Lower lobe of right lung (tissue), 2 donors: ENCODE measurements at places on chromosomes 7 and 10. TPM values are rescaled to one million over a fixed set of nuclear protein-coding genes. Genes with fewer than 3 reads are reported as not detected.

DNA sequence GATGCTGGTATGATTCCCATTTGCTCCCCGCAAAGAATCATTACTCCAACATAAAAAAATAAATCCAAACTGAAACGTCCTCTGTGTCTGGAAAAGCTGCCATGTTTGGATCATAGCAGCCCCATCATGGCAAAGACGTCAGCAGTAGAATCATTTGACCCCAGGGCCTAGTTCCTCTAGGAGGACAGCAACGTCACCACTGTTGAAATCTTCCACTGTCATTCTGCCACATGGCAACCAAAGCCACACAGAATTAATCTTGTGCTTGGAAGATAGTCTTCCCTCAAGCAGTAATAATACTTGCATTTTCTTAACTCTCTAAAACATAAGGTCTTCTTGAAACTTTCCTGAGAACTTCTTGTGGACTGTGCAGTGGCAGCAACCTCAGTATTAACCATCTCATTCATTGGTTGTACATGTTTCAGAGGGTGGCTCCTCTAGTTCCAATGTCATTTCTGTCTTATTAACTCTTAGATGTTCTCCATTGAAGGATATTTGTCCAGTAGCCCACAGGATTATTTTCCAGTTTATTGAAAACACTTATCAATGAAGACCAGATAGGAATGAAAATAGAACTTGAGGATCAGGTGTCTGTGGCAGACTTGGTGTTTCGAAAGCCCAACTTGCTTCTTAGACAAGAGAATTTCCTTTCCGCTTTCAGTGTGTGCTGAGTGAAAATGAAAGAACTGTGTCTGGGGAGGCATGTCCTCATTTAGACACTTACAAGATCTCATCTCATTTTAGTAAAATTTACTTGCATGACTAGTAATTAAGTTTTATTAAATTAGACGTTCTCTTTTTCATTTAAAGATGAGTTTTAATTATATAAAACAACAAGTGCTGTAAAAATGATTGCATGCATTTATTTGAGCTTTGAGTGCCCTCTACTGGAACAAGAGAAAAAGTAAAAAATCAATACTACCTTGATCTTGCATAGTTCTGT, 28.9 kb upstream of the INHBA start:
- no peak for DNase-seq

The LDB3 gene
- 2.2 TPM for total RNA-seq

The GDF2 gene
- not detected for total RNA-seq

The BTBD16 gene
- 0.62 TPM for total RNA-seq

The DRGX gene
- not detected for total RNA-seq

The CNOT4 gene
- 28.0 TPM for total RNA-seq

DNA sequence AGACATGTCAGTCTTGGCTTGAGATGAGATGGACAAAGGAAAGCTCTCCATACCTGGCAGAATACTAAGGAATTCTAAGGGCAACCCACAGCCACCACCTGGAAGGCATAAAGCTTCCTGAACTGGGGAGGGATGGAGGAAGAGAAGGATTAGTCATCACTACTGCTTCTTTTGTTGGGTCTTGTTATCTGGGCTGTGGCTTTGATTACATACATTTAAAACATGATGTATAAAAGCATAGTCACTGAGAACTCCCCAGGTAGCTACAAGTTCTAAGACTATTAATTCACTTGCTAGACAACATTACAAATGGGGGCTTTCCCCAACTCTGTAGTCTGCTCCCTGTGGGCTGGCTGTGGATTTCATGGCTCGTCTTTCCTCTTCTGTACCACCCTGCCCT, 58.2 kb downstream of the RBM33 start:
- no peak for DNase-seq

GRCh38 chr10:95475827-95476468, 85.2 kb downstream of the SORBS1 start:
- no peak for DNase-seq

GRCh38 chr10:85548034-85548433, 818.6 kb downstream of the GRID1 start:
- DNase-seq = no peak

The PLXDC2 gene
- 143 TPM for total RNA-seq

GRCh38 chr10:1354809-1355710, 298.9 kb downstream of the WDR37 start:
- no peak for DNase-seq

The HTR7 gene
- total RNA-seq = 0.32 TPM

GRCh38 chr7:156522801-156523200, 117.8 kb upstream of the RNF32 start:
- no peak for DNase-seq

DNA sequence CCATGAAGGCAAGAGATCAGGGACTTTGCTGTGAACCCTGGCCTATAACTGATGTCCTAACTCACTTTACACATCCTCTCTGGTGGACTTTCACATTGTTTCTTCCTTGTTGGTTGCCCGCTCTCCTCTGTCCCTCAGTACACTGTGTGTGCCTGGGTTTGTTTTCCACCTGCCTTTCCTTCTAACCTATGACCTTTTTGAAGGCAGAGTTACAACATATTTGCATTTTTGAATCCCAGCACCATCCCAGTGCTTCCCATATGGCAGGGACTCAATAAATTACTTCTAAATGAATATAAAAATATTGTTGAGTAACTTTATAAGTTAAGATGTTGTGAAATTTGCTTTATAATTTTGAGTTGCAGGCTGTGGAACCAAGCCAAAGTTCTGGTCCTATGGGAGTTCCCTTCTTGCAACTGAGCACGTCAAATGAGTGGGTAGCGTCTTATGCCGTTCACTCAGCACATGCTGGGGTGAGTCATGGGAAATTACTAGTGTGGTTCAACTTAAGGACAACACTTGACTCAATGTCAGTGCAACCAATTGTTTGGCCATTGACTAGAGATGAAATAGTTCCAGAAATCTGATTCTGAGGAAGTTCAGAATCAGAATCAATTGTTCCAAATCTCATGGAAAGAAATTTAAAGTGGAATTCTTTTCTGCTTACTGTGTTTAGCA, 250.9 kb downstream of the TWIST1 start:
- DNase-seq = no peak

- no peak for DNase-seq
Observed at GRCh38 chr10:95260397-95260881, 30.4 kb downstream of the PDLIM1 start.

- DNase-seq = no peak
Observed at GRCh38 chr7:133230591-133231194, 22.2 kb upstream of the EXOC4 start.

DNA sequence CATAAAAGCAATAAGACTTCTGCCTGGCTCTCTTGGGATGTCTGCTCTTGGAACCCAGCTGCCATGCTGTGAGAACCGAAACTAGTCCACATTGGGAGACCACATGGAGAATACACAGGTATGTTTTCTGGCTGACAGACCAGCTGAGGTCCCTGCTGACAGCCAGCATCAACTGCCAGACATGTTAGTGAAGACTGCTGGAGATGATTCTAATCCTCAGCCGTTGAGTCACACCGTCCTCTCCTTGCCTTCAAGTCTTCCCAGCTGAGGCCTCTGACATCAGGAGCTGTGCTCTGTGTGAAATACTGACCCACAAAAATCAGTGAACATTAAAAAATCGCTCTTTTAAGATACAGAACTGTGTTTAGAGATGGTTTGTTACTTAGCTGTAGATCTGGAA, 36.9 kb upstream of the AGR2 start:
- DNase-seq = no peak

DNA sequence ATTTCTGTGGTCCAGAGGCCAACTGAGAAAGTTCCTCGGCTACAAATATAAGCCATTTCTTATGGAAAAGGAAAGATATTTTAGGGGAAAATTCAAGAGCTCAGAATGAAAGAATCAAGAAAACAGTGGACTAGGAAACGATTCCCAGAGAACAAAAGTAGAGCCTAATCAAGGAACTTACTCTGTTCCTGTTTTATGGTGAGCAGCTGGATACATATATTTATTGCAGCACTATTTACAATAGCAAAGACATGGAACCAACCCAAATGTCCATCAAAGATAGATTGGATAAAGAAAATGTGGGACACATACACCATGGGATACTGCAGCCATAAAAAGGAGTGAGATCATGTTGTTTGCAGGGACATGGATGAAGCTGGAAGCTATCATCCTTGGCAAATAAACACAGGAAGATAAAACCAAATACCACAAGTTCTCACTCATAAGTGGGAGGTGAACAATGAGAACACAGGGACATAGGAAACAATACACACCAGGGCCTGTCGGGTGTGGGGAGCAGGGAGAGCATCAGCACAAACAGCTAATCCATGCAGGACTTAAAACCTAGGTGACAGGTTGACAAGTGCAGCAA, 298.7 kb downstream of the THSD7A start:
- no peak for DNase-seq

The ZNF783 gene
- 15.1 TPM for total RNA-seq

The AKR1D1 gene
- not detected for total RNA-seq

The RHOBTB1 gene
- total RNA-seq = 13.5 TPM

- no peak for DNase-seq
Observed at GRCh38 chr7:158751751-158752150, 47.1 kb upstream of the NCAPG2 start.

- DNase-seq = no peak
Observed at GRCh38 chr7:80257756-80258155, 123.1 kb downstream of the GNAI1 start.

- peak; percentile 51 for DNase-seq
Observed at GRCh38 chr10:123009105-123009820, 457 bp downstream of the ACADSB start.

DNA sequence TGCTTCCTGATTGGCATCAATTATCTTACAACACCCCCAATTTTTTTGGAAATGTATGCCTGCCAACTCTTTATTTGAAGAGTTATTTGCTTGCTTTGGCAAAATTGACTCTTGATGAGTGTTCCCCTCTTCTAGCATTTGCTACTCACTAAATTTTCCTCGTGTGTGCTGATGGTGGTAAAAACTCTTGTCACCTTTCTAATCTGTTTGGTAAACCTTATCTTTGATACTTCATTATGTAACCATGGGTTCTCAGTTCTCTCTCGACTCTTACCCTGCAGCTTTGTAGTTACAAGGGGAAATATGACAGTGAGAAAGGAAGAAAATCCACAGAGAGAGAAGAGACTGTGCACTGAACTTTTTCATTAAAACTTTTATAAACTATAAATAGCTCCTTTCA, 102.5 kb downstream of the CDK14 start:
- no peak for DNase-seq

The SORCS3 gene
- not detected for total RNA-seq

GRCh38 chr7:143929224-143929920, 5.7 kb upstream of the OR2F2 start:
- DNase-seq = no peak

GRCh38 chr10:69451209-69451783, at the start of gene TSPAN15:
TSPAN15 (plus strand) TSS chr10:69451465; CDS start chr10:69451595, 130 bp downstream.
- DNase-seq = peak; percentile 92

DNA sequence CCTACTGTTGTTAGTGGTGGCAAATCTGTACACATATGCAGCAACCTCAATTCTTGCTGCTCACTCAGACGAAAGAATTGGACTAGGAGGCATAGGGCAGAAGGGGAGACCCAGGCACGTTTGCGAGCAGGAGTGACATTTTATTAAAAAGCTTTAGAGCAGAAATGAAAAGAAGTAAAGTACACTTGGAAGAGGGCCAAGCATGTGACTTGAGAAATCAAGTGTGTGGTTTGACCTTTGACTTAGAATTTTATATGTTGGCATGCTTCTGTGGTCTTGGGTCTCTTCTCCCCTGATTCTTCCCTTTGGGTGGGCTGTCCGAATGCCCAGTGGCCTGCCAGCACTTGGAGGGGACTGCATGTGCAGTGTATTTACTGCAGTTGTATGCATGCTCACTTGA, 205.5 kb upstream of the SEMA3D start:
- no peak for DNase-seq

GRCh38 chr7:80890426-80891258, 28.2 kb downstream of the SEMA3C start:
- DNase-seq = no peak
